ENCODE measurements at places on chromosomes 16 and 17.

GRCh38 chr16:14456793-14457481 lies 173.1 kb downstream of the PARN start:
- no peak for DNase-seq

- peak; percentile 56 for DNase-seq
Observed at GRCh38 chr17:8153525-8153956, 1.3 kb upstream of the PER1 start.

GRCh38 chr16:87584271-87584670 lies 18.0 kb upstream of the JPH3 start:
- DNase-seq, result no peak

- DNase-seq, result no peak
Observed at GRCh38 chr17:73050797-73051196, 41.7 kb downstream of the SLC39A11 start.
